ENCODE measurements at places on chromosomes 13 and 19. TPM values are rescaled to one million over a fixed set of nuclear protein-coding genes. Genes with fewer than 3 reads are reported as not detected.

DNA sequence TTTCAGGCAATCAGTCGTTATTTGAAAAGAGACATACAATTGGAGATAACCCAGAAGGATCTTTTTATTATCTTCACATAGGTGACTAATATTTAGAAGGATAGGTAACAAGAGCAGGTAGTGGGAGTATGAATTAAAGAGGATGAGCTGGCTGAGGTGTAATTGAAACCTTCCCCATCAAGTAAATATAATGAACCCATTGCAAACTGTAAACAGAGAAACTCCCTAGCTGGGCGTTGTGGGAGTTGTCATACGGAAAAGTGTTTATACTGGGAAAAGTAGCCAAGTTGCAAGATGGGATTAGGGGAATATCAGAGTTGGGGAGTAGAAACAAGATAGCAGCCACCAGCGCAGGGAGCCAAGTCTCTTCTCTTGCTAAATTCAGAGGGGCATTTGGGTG lies 448.4 kb downstream of the COG6 start:
- no peak for DNase-seq

DNA sequence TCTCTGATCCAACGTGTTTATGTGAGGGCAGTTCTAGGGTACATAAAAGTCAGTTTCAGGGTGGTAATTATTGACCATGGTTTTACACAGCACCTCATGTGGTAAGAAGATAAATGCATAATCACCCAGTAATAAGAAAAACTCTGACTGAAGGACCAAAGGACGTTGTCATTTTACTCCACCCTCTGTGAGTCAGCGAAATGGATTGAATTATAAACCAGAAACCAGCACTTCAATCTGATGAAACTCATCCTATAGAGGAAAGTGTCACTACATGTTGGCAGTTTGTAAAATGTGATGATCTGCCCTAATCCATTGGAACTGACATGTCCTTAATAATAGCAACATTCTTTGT lies 406.8 kb downstream of the KLF5 start:
- no peak for DNase-seq

GRCh38 chr13:51581148-51581820 lies 3.0 kb upstream of the WDFY2 start:
- no peak for DNase-seq

DNA sequence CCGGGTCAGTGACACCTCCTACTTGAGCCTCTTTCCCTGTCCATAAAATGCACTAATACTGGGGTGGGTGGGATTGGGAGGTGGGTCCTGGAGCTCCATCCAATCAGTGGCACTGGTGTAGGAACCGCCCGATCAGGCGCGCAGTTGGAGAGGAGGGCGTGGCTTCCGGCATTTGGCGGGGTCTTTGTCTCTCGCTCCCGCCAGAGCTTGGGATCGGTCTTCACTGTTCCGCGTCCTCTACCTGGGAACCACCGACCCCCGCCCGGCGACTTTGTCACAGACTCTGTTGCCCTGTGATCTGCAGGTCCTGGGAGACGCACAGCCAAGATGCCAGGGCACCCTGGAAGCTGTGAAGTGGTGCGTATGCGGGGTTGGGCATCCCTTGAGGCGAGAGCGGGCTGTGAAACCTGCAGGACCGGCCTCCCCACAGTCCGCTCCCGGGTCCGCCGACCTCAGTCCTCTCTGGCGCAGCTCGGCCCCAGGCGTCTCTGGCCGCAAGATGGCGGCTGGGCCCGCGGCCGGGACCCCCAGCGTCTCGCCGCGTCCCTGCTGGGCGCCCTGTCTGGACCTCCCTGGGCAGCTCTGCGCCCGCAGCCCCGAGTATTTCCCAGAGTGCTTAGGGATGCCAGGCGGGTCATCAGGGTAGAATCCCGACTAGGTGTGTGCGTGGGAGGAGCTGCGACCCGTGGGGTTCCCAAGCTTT lies 41.6 kb upstream of the ZNF730 start:
- DNase-seq: peak; percentile 64

- DNase-seq: no peak
These were observed 142.2 kb downstream of the IRS2 start for GRCh38 chr13:109644069-109644750.

DNA sequence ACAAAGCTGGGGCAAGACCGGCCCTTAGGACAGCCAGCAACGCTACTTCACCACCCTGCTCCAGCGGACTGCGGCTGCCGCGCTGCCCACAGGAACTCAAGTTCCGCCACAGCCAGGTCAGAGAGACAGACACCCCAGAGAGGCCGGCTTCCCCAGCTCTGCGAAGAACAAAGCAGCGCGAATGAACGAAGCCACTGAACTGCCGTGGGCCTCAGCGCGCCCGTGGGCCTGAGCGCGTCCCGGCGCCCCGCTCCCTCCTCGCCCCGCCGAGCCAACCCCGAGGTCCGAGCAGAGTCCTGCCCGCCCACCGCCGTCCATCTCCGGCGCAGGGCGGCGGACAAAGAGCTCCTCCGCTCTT lies 158.4 kb downstream of the RNF17 start:
- no peak for DNase-seq

GRCh38 chr19:38503077-38503410 lies 69.6 kb downstream of the RYR1 start:
- no peak for DNase-seq

GRCh38 chr13:95154413-95154886 lies 146.8 kb downstream of the ABCC4 start:
- DNase-seq: no peak

- DNase-seq: no peak
These were observed 6.4 kb upstream of the BST2 start for GRCh38 chr19:17411801-17412200.

- no peak for DNase-seq
These were observed 335.7 kb downstream of the RFC3 start for GRCh38 chr13:34153428-34154180.

GRCh38 chr13:32650705-32651311 lies 64.6 kb downstream of the PDS5B start:
- DNase-seq: peak; percentile 72

The KCNJ14 gene
- total RNA-seq: 0.31 TPM

The IFNL1 gene
- total RNA-seq: not detected

The ZNF728 gene
- total RNA-seq: 4.4 TPM

The SIGLEC12 gene
- not detected for total RNA-seq

The ADGRE3 gene
- not detected for total RNA-seq

The LILRA2 gene
- total RNA-seq: not detected

The CATSPERD gene
- not detected for total RNA-seq

The SYCN gene
- total RNA-seq: not detected
